ENCODE measurements at places on chromosomes 13 and 19.

DNA sequence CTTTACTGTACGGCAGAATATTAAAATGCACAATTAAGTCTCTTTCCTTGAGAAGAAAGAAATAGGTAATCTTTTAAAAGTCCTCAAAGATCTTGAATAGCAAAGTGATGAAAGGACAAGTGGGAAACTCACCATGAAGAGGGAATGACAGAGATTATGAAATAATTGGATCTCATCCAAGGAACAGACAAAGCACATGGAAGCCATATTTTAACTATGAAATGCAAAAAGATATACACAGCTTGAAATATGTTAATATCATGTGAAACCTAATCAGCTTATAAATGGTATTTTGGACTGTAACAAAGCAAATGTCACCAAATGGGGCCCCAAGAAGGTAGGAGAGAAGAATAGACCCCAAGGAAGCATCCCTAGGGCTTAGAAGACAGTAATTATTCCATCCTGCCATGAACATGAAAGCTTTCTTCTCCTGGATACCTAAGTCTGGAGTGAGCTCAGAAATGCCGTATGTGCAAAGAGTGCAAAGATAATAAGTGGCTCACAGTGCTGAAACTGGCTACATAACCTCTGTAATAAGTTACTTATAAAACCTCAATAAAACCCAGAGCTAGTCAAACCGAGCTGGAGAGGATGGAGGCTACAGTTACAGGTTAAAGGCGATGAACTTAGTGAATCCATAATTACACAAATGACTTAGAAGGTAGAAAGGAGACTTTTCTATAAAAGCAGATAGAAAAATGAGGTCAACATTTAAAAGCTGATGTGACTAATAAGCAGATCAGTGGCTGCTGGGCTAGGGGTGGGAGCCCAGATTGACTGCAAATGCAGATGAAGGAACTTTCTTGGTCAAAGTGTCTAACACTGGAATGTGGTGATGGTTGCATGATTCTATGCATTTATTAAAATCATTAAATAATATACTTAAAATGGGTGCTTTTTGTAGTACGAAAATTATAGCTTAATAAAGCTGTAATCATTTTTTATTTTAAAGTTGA lies 34.4 kb downstream of the DCLK1 start:
- DNase-seq: no peak

DNA sequence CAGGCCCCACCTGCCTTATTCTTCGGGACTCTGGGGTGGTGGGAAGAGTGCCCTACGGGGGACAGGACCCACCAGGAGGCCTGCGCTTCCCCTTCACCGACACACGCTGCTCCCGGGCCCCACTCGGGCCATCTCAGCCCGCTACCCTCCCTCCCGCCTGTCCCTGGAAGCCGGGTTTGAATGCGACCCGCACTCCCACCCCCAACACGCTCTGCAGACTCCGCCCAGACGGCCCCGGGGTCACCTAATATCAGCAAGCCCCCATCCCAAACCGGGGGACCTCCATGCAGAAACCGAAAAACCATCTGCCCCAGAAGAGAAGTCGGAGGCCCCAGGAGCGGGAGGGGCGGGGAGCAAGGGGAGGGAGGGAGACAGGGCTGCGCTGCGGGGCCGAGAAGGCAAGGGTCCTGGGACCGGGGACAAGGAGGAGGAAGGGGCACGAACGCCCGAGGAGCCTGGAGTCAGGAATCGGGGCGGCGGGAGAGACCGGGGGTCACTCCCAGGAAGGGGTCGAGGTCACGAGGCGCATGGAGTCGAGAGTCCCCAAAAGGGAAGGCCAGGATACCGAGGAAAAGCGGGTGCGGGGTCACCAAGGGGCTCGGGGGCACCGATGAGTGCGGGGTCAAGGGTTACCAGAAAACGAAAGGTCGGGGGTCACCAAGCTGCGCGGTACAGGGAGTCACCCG lies 766 bp downstream of the SBNO2 start:
- no peak for DNase-seq

DNA sequence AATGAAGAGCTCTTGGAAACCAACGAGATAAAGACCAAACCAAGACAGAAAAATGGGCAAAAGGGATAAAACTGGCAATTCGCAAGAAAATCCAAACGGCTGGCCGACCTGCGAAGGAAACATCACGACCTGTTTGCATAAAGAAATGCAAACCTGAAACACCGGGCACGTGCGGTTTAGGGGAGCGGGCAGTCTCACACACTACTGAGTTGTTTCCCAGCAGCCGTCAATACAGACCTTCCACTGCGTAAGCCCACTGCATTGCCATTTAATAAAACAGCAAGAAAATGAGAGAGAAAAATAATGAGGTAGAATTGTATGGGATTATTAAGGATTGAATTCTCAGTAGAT lies 642 bp upstream of the PEG3 start:
- DNase-seq: no peak

DNA sequence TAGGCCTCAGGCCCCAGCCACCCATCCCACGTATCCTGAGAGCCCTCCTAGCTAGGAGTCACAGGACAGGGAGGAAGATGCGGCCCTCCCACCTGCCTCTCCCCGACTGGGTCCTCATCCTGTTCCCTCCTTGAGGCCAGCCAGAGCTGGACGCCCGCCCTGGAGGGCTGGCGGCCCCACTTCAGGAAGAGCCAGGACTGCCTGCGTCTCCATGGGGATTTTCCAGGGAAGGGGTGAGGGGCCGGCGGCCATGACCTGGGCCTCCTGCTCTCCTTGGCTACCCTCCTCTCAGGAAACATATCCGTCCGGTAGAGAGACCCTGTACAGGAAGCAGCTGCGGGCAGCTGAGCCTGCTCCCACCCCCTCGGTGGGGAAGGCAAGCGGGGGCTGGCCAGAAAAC lies 11.3 kb upstream of the PRKD2 start:
- DNase-seq: no peak

DNA sequence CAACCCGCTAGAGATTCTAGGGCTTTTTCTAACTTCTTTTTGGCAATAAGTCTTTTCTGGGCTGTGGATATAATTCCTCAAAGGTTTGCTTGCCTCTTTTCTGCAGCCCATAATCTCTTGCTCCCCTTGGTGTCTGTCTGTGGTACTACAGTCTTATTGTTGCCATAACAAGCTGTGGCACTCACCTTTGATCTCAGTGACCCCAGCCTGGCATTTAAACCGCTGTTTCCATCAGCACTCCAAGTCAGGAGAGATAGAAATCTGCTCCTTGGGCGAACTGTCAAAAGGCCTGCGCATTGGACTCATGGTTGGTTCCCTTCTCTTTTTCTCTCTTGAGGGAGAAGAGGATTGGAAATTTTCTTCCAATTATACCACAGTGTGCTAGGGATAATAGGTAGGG lies 14.5 kb upstream of the MPHOSPH8 start:
- DNase-seq: no peak

- DNase-seq: no peak
These were observed 14.2 kb downstream of the HPN start for GRCh38 chr19:35055715-35056179.

- DNase-seq: no peak
These were observed 1.7 kb downstream of the PDX1 start for GRCh38 chr13:27921421-27921960.

GRCh38 chr19:19778666-19779065 lies 42.9 kb downstream of the ZNF506 start:
- DNase-seq: no peak

- no peak for DNase-seq
These were observed 917.4 kb upstream of the MIR17HG start for GRCh38 chr13:90430127-90430526.

GRCh38 chr19:16850133-16850532 lies 20.9 kb downstream of the SIN3B start:
- no peak for DNase-seq

DNA sequence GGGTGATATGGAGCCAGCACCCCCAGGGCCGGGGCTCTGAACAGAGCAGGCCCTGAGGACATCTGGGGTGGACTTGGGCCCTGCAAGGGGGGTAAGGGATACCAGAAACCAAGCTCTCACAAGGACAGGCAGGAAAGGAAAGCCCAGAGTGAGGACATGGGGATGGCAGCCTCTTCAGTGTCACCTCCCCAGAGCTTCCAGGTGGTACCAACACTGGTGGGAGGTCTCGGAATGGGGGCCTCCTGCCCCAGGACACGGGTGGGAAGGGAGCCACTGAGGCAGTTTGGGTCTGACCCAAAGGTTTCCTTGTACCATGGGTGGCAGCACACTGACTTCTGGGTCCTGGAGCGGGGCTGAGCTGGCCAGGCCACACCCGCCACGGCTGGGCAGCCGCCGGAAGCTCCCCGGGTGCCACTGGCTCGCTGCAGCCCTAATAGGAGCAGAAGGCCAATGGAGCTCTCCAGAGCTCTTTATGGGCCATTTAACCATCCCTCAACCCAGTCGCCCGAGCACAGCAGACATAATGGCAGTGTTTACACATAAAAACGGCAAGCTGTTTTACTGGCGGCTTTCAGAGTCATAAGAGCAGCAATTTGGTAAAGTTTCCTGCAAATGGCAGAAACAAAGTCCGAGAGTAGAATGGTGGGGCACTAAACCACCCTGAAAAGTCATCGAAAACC lies 59.3 kb downstream of the PEPD start:
- DNase-seq: no peak

DNA sequence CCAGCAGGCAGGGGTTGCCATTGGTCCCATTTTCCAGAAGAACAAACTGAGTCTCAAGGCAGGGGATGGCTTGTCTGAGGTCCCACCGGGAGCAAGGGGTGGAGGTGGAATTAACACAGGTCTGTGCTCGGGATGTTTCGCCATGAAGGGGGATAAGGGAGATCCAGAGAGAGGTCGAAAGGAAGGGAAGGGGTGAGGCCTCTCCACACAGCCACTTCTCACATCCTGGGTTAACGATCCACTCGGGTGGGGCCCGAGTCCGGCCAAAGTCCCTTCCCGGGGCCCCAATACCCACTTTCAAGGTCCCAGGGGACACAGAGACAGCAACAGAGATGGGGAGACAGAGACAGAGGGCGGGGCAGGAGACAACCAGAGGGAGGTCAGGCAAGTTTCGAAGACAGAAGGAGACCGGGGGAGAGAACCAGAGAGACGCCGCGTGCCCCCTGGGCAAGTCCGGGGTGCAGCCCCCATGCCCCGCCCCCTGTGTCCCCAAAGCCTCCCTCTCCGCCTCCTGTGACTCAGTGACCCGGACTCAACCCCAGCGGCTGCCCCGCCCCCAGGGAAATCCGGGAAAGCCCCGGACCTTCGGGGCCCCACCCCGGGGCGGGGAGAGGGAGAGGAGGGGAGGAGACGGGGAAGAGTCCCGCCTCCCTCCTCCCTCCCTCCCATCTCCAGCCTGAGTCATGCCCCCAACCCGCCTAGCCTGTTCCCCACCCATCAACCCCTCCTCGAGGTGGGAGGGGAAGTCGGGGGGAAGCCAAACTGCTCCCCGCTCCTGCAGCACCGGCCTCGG lies 1.4 kb upstream of the BCL3 start:
- no peak for DNase-seq

GRCh38 chr19:44517146-44517545 lies 12.3 kb downstream of the CEACAM20 start:
- no peak for DNase-seq

GRCh38 chr19:48877855-48878195 lies 5.6 kb downstream of the PPP1R15A start:
- DNase-seq: no peak

DNA sequence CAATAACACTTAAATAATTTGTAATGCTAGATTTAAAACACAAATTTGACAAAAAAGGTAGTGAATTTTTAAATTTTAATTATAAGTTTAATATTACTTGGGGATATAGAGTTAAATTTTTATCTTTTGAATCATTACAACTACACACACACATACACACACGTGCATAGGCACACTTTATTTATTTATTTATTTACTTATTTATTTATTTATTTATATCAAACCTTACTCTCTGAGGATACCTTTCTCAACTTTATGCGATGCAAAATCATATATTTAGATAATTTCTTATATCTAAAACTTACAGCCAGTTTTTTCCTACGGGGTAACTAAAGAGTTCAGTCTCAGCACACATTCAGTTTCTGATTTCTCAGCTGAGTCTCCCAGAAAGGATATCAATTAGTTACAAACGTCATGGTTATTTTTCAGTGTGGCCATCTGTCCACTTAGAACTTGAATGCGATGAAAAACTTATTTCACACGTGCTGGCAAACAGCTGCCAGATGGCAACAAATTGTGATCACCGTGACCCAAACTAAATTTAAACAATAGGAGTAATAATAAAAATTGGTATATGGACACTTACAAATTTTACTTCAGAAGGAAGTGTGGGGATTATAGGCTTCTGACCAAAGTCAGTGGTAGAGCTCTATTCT lies 683.1 kb upstream of the PRR20A start:
- no peak for DNase-seq

DNA sequence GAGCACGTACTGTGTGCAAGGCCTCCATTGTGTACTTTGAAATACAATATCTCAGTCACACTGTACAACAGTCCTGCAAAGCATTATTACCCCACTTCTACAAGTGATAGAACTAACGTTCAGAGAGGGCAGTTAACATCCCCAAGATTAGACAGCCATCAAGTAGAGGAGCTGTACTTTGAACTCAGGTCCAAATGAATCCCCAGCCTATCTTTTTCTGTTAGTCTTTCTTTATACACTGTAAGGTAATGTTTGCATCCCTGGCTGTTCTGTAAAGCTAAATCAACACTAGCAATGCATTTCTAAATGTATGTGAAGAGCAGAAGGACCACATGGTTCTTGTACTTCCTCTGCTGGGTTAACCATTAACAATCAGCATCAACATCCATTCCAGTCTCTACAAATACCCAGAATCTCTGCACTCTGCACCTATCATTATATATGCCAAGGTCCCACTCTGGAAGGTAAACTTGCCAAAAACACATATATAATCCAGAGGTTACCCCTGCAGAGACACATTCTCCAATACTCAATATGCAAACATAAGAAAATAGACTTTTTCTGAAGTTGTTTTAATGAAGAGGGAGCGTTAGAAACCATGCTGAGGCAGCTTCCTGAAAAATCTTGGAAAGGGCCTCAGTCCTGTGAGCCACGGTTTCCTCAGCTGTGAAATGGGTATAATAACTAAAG lies 182.3 kb downstream of the MZT1 start:
- DNase-seq: no peak

- DNase-seq: no peak
These were observed 31.3 kb upstream of the ADGRL1 start for GRCh38 chr19:14237014-14237941.

- no peak for DNase-seq
These were observed 109.2 kb downstream of the OLFM4 start for GRCh38 chr13:53137779-53138178.

DNA sequence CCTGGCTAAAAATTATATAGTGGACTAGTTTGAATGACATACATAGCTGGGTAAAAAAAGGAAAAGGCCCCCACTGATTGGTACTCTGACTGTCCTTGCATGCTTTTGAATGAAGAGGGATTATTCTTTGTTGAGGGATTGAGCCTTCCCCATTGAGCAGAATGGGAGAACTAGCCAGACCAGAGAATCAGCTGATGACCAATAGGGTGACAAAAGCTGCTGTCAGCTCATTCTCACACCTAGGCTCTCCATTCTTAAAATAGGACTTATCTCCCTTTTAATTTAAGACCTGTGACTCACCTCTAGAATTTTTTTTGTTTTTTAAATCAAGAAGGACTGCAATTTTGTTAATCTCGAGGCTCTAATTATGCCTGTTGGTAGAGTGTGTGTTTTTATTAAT lies 79.3 kb downstream of the CRYL1 start:
- no peak for DNase-seq

Data from NCI-H2107 (cell line).